ENCODE measurements at places on chromosomes 6 and 20.

GRCh38 chr6:73866305-73866704 lies 170.3 kb downstream of the CD109 start:
- no peak for DNase-seq

DNA sequence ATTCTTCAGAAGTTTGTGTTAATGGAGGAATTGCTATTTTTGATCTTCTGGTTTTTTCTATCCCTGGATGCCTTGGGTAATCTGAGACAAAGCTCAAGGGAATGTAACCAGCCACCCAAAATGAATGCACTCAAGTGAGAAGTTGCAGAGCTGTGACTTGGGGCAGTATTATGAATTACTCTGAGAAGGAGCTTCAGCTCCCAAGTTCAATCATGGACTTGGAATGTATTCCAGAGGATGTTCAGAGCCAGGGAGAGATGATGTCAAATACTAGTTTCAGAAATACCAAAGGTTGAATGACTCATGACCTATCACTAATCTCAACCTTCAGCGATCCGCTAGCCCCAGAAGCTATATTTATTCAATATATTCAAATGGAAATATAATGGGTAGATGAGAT lies 375.2 kb upstream of the PLCB4 start:
- DNase-seq = no peak

DNA sequence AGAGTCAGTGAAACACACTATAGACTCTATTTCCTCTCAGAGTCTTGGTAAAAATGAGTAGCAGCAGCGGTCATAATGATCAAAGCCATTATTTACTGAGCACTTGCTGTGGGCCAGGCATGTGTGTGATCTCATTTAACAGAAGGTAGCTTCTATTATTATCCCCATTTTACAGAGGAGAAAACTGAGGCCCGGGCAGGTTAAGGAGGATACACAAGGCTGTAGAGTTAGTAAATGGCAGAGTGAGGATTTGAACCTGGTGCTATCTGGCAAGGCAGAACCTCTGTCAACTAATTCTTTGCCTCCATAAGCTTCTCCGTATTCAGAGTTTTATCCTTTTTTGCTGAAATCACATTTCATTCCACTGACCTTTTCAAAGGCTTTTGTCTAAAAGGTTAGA lies 122.2 kb upstream of the SALL4 start:
- DNase-seq = no peak

DNA sequence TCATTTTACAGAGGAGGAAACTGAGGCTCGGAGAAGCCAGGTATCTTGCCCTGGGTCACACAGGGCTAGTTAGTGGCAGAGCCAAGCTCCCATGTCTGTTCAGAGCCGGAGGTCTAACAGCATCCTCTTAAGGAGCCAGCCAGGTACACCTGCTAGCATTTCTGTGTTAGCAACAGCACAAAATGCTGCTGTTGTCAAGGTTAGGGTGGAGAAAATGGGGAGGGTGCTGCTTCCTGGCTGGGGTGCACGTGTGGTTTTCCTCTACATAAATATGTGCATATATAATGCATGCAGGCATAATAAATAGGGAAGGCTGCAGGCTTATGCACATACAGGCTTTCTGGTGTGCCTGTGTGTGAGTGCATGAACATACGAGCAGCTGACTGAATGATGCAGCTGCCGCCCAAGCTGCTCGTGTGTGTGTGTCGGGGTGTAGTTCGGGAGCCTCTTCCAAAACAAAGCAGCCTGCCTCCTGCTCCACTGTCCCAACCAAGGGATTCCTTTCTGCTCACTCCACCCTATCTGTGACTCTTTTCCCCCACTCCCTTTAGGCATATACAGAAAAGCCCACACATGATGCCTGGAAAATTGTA lies 86.6 kb downstream of the CD40 start:
- DNase-seq = no peak

GRCh38 chr20:40276301-40276700 lies 412.7 kb downstream of the MAFB start:
- DNase-seq = no peak

- no peak for DNase-seq
These were observed 28.0 kb downstream of the ARFGEF2 start for GRCh38 chr20:48949304-48950170.

GRCh38 chr6:36378243-36378920 lies 9.1 kb downstream of the ETV7 start:
- no peak for DNase-seq

GRCh38 chr6:46990031-46990644 lies 52.0 kb downstream of the ADGRF1 start:
- DNase-seq = no peak

DNA sequence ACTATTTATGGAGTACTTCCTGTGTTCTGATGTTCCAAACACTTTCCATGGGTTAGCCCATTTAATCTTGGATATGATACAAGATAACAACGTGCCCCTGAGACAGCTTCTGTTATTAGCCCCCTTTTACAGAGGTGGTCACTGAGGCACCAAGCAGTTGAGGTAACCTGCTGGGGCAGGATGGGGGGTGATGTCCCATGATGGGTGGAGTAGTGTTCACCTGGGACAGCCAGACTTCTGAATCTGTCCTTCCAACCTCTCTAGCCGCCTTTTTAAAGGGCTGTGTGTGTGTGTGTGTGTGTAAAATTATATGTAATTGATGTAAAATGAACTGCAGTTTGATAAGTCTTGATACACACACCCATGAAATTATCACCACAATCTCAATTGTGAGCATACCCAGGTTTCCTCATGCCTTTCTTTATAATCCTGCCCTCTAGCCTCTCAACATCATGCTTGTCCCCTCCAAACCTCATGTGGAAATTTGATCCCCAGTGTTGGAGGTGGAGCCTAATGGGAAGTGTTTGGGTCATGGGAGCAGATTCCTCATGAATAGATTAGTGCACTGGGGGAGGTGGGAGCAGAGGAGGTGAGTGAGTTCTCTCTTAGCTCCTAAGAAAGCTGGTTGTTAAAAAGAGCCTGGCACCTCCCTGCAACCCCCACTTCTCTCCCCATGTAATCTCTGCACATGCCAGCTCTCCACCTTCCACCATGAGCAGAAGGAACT lies 39.2 kb downstream of the PLAGL2 start:
- no peak for DNase-seq

GRCh38 chr6:52016915-52017748 lies 70.3 kb downstream of the PKHD1 start:
- no peak for DNase-seq

GRCh38 chr6:41428336-41428995 lies 93.1 kb downstream of the NCR2 start:
- no peak for DNase-seq

All from stimulated activated CD4-positive, alpha-beta T cell treated with anti-CD3 and anti-CD28 coated beads, Interleukin-12 subunit alpha, Interleukin-12 subunit beta, amount 100 ng/mL, for 24 hours (primary cell).